ENCODE measurements at places on chromosomes 1 and 21.

GRCh38 chr1:215595231-215595630 is 28.1 kb downstream of the KCTD3 start:
- DNase-seq = no peak

- no peak for DNase-seq
Measured at GRCh38 chr1:183363972-183364371, 54.2 kb downstream of the NMNAT2 start.

- DNase-seq = no peak
Measured at GRCh38 chr1:35085421-35085820, 6.2 kb downstream of the ZMYM1 start.

DNA sequence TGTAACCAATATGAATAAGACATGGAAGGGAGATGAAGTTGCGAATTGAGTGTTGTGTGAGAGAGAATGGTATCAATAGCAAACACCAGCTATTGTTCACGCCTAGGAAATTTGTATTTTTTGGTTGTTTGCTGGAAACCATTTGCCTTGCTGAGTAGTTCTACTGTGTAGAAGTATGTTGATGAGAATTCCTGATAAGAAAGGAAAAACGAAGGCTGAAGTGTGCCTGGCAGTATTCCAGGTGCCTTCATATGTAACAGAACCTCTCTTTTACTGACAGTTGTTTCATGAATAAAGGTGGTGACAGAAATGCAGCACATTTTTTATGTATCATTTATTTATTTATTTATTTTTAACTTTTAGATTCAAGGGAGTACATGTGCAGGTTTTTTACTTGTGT is 79.5 kb downstream of the SDCCAG8 start:
- DNase-seq = peak; percentile 46

GRCh38 chr1:247390116-247390791 is 25.7 kb upstream of the NLRP3 start:
- peak; percentile 82 for DNase-seq

- no peak for DNase-seq
Measured at GRCh38 chr1:198082576-198082975, 74.2 kb upstream of the NEK7 start.

DNA sequence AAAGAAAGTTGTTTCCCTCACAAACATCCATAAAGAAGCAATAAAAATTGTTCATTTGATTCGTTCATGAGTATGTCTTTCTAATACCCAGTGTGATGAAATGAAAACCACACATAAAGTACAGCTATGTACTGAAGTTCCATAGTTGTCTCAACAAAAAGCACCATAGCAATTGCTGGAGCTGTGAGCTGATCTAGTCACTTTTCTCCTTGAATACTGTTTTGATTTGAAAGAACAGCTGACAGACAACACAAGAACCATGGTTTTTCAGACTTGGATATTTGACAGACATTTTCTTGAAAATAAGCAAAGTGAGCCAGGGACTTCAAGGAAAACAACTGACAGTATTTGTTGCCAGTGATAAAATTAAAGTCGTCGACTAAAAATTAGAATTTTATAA is 237.1 kb upstream of the PLD5 start:
- DNase-seq = no peak

GRCh38 chr1:239719642-239720258 is 333.4 kb downstream of the CHRM3 start:
- no peak for DNase-seq

DNA sequence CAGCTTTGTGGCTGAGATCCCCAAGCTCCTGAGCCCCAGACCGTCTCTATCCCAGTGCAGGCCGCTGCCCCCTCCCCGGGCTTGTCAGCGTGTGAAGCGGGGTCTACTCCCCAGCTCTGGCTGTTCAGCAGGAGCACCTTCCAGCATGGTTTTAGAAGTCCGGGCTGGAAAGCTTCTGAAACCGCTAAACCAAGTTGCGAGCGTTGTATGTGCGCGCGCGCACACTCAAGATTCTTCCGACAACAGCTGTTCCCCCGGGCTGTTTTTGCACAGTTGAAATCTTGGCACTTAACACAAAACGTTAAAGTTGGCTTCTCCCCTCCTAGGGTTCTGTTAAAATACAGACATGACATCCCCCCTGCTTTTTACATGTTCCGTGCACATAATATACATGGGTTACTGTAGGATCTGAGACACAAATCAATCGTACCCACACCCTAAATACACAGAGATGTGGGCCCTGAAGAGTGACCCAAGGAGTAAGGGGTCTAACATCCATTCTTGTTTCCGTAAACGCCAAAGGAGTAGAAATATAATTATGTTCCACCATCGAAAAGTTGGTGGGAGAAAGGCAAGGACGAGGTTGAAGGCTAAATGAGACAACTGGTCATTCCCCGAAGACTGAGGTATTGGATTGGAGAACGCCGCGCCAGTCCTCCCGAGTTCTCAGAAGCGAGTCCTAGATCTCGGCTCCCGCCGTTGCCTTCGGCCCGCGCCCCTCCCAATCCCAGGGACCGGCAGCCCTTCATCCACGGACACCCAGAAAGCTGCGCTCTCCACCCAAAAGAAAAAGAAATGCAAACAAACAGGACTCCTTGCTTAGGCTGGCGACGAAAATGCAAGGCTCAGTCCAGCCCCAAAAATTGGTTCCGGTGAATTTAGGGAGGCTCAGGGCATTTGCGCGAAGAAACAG is 1.3 kb downstream of the TBX15 start:
- DNase-seq = peak; percentile 75

- DNase-seq = peak; percentile 80
Measured at GRCh38 chr1:210584439-210585113, 255.9 kb downstream of the HHAT start.

DNA sequence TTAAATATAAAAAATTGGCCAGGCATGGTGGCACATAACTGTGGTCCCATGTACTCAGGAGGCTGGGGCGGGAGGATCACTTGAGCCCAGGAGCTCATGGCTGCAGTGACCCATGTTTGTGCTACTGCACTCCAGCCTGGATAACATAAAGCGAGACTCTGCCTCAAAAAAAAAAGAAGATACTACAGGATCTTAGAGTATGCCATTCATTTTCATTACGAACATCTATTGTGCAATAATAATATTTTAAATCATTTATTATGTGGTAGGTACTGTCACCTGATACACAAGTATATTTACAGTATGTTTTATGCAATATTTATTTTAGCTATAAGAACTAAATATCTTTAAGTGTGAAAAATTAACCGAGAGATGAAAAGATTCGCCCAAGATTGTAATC is 9.3 kb upstream of the GIPC2 start:
- DNase-seq = no peak

- DNase-seq = no peak
Measured at GRCh38 chr1:23188434-23188884, 19.8 kb upstream of the LUZP1 start.

GRCh38 chr1:61397935-61398334 is 315.6 kb downstream of the NFIA start:
- peak; percentile 90 for DNase-seq

GRCh38 chr1:21340230-21340945 is 50.1 kb upstream of the ECE1 start:
- DNase-seq = no peak

GRCh38 chr1:61270761-61271411 is 188.5 kb downstream of the NFIA start:
- no peak for DNase-seq

DNA sequence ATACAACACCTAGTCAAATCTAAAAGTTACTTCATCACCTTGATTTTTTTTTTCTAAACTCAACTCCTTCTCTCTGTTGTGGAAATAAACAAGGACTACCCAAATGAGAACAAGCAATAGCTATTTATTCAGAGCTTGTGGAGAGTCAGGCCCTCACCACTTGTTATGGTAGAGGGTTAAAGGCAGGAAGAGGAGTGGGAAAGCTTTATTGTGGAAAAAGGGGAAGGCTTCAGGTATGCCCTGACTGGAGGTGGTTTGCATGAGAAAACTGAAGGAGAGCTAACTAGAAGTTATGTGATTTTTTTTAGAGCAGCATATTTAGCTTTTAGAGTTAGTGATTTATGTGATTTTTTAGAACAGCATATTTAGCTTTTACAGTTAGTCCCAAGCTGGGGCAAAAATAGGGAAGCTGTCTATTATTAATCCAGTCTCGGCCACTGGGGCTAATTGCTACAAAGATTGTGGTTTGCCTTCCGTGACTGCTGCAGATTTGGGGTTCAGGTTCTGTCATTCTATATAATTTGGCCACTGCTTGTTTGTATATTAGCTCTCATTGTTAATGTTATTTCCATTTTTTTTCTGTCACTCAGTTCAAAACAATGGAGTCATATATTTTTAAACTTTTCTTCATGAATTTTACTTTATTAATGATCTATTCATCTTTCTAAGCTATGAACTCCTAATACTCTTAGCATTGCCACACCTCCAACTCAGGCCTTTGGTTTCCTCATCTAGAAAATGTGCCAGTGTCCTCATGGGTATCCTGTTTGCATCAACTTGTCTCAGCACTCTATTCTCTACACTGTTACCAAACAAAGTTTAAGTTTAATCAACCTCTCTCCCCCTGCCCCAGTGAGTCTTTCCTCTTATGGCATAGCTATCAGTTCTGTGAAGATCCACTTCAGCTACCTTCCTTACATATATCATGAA is 713.0 kb downstream of the BRINP3 start:
- no peak for DNase-seq

DNA sequence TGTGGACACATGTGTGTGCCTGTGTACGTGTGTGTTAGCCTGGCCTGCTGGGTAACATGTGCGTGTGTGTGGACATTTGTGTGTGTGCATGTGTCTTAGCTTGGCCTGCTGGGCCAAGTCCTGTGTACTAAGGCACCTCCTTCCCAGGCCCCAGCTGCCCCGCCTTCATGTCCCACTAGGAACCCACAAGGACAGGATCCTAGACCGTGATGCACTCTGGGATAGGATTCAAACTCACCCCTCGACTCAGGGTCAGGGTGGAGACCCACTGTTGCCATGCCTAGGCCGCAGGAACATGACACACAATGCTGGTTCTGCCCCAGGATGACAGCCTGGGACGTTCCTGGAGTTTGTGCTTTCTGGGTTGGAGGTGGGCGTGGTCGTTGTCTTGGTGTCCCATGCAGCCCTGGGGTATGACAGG is 89.9 kb upstream of the TMPRSS2 start:
- no peak for DNase-seq

- peak; percentile 27 for DNase-seq
Measured at GRCh38 chr1:212167098-212167497, 118.1 kb upstream of the PPP2R5A start.

DNA sequence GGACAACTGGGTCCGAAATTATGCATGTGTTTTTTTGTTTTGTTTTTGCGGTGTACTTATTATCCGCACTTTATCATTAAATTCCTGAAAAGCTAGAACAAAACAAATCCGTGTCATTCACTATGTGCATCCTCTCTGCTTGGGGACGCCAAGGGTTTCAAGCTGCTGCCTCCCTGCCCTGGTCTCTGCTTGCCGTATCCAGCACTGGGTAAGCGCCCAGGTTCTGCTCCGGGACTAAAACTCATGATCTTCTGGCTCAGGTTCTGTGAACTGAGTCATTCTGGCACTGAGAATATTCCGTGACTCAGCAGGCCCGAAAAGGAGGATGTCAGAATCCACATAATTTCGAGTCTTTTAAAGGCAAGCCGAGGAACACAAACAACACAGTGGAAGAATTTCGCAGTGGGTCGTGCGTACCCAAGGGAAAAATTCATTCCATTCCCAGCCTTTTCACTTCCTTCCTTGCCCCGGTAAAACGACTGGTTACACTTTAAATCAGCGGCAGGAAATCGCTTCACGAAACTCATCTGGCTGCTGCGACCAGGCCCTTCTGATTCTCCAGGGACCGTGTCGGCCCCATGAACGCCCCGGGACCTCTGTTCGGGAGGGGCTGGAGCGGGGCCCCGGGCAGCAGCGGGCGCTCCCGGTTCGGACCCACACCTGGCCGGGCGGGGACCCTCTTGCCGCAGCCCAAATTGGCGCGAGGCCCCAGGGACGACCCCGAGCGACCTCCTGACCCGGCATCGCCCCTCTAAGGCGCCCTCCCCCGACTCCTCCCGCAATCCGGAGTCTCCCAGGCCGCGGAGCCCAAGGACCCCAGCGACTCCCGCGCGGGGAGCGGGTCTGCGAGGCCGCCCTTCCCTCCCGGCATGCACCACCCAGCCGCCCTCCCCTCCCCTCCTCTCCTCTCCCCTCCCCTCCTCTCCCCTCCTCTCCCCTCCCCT is 746 bp upstream of the LAMC1 start:
- DNase-seq = peak; percentile 92

DNA sequence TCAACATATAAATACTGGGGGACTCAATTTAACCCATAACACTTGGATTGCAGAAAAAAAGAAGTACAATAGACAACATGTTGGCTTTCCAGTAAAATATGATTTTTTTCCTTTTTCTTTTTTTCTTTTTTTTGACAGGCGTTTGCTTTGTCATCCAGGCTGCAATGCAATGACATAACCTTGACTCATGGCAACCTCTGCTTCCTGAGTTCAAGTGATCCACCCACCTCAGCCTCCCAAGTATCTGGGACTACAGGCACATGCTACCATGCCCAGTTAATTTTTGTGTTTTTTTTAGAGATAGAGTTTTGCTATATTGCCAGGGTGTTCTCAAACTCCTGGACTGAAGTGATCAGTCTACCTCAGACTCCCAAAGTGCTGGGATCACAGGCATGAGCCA is 1512.0 kb upstream of the PRMT6 start:
- no peak for DNase-seq

Measured in lung (tissue), 17 donors.